ENCODE measurements at places on chromosomes 6 and 20.
A peak's percentile ranks its signal among the peaks of the same experiment; 100 is the strongest.

DNA sequence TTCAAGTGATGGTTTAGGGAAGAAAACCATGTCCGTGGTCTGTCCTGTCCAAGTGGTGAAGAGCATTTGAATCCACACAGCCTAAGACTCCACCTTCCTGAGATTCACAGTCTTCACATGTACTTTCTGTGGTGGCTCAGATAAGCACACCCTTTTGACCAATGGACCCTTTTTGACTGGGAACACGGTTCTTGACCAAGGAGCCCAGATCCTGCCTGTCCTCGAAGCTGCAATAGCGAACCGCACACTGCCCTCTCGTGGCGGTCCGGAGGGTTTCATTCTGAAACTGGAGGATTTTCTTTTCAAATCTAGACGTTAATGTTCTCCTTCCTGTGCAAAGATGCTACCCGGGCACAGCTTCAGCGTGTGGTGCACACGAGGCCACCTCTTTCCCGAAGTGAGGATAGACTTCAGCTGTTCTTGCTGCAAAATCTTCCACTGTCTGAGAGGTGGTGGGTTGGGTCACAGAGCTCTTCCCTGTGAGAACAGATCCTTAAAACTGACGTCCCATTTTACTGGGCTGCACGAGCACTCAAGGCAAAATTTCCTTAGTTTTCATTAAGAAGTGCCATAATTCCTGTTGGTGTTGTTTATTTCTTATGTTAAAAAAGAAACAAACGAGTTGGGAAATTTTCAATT lies 90.5 kb downstream of the SYNJ2 start:
- peak; percentile 51 for DNase-seq

DNA sequence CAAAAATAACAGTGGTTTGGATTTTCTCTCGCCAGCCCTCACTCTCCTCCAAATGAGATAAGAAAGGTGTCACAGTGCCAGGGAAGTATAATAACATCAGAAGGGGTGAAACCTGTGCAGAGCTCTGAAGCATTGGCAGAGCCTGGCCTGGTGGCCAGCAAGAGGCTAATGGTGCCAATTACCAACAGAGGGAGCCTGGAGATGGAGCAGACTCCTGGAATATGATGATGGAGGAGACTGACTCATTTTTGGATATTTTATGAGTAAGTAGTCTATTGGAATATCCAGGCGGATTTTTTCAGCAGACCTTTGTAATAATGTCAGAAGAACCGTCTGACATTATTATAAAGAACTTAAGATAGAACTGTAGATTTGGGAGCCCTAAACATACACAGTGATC lies 442.6 kb upstream of the MARCKS start:
- no peak for DNase-seq

DNA sequence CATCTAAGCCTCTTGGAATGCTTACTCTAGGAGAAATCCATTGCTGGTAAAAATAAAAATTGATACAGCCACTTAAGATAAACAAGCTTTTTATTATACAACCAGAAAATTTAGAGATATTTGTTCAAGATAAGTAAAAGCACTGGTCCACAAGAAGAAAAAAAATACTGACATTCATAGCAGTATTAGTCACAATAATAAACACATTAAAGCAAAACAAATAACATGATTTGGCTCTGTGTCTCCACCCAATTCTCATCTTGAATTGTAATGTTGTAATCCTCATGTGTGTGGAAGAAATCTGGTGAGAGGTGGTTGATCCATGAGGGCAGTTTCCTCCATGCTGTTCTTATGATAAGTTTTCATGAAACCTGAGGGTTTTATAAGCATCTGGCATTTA lies 1093.5 kb upstream of the ADGRB3 start:
- no peak for DNase-seq

- DNase-seq: no peak
Observed at GRCh38 chr6:14380086-14380820, 262.7 kb downstream of the CD83 start.

DNA sequence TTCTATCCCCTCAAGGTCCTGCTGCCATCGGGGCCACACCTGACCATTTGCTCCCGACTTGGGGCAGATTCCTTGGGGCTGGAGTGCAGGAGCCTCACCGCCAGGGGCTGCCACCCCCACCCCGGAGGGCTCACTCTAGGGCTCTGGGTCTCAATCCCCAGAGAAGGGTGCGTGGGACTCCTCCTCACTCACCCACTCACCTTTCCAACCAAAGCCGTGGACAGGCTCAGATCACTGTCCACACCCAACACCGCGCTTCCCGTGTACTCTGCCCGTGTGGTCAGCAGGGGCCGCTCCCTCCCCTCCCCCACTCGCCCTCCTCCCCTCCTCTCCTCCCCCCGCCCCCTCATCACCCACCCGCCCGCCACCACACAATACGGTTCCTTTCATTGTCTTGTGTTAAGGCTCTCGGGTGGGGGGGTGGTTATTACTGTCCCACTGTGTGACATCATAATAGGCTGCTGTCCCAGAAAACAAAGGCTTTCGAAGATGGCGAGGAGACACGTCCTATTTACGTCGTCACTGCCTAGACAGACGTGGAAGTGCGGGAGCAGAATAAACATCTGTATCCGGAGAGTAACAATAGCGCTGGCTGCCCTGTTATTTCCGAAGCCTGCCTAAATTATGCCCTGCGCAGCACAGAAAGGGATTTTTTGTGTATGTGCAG lies 85.8 kb downstream of the YTHDF1 start:
- DNase-seq: no peak

DNA sequence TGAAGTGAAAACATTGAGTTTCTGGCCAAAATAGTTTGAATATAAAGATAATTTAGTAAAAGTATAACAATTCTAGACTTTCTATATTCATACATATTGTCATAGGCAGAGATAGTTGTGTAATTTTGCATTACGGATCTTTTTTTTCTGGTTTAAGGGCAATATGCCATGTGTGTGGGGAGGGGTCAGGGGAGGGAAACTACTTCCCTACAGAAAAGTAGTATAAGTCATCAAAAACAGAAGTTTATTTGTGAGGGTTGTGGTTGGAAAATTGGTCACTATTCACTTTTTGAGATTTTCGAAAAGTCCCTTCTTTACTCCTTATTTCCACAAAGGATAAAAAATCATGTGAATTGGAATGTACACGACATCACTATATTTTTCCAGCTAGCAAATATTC lies 288.2 kb upstream of the PREP start:
- no peak for DNase-seq

DNA sequence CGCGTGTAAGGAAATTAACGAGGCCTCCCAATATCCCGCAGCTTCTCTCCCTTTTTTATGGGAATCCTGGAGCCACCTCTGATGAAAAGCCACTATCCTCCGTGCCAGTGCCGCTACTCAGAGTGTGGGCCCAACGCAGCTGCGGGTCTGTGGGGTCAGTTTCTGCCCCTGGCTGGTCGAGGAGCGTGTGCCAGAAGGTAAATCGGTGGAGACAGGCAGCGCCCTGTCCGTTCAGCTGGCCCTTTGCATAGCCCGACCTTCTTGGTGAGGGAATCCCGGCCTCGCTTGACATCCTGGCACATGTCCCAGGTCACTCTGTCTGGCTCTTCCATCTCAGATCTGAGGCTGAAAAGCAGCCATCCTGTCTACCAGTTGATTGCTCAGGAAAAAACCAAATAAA lies 4.6 kb downstream of the THBS2 start:
- no peak for DNase-seq

GRCh38 chr6:160303806-160304205 lies 44.4 kb upstream of the SLC22A3 start:
- DNase-seq: no peak

GRCh38 chr6:73738367-73739028 lies 42.5 kb downstream of the CD109 start:
- DNase-seq: no peak

- no peak for DNase-seq
Observed at GRCh38 chr20:3818155-3819151, 1.9 kb upstream of the AP5S1 start.

DNA sequence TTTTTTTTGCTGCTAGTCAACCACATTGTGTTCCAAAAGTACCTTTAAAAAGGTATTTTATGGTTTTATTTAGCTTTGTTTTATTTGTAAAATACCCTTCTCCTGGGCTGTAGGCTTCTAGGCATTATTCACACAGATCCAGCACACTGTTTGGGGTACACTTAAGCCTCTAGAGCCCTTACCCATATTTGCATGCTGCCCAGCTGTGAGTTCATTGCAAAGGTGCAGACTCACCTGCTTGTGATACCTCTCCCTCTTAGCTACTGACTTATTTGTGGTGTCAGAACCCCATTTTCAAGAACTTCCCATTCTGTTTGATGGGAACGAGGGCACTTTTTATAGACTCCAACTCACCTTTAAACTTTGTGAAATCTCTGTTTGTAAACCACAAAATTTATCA lies 69.8 kb downstream of the RIN2 start:
- no peak for DNase-seq

GRCh38 chr20:31587545-31588389 lies 17.3 kb upstream of the ID1 start:
- DNase-seq: no peak

GRCh38 chr20:62133051-62133845 lies 9.9 kb downstream of the PSMA7 start:
- DNase-seq: no peak

DNA sequence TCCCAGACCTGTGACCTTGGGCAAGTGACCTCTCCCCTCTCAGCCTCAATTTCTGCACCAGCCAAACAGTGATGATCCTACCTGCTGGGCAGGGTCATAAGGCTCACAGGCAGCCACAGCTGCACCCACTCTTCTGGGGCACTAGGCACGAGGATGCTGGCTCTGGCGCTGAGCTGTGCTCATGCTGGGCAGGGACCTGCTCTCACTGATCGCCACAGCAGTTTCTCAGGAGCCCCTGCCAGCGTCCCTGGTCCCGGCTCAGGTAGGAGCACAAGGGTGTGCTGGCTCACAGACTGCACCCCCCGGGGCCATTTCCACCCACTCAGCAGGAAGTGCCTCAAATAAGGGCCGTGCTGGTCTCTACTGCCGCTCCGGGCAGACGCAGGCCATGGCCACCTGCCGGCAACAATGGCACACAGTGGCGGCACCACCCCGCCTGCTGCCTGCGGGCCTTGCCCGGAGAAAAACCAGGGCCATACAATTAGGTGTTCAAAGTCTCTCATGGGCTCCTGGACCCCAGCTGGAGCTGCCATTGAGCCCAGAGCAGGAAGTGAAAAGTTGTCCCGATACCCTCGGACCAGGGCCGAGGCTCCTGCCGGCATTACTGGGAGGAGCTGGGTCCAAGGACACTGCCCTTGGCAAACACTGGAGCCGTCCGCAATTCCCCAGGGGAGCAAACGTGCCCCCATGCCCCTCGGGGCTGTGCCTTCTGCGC lies 4.6 kb upstream of the CABLES2 start:
- no peak for DNase-seq

DNA sequence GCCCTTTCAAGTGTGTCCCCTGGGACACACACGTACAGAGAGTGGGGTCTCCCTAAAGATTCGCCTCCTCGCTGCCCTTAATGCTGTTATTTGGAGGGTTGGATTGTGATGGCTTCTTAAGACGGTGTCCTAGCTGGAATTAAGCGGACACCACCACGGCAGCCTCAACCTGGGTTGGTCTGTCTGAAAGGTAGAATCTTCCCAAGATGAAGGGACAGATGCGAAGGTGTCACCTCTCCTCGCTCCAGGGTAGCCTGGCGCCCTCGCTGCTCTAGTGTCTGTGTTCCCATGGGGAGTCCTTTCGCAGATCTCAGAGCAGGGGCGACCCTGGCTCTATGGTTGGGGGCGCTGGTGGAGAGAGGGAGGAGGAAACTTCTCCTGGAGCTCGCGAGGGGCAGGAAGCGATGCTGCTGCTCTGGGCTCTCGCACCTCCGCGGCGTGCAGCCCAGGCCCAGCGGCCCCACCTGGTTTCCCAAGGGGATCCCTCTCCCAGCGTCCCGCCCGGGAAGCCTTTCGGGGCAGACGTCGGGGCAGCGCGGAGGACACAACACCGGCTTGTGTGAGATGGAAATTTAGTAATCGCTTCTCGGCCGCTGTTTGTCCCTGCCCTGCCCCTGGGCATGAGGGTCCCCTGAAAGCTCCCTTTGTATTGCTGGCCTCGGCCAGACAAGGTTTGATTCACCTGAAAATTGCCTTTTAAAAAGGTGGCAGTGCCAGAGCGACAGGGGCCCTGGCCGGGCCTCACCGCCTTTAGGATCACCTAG lies 1.7 kb downstream of the RSPO3 start:
- DNase-seq: no peak

- DNase-seq: no peak
Observed at GRCh38 chr20:34311118-34312023, 8.2 kb upstream of the AHCY start.

DNA sequence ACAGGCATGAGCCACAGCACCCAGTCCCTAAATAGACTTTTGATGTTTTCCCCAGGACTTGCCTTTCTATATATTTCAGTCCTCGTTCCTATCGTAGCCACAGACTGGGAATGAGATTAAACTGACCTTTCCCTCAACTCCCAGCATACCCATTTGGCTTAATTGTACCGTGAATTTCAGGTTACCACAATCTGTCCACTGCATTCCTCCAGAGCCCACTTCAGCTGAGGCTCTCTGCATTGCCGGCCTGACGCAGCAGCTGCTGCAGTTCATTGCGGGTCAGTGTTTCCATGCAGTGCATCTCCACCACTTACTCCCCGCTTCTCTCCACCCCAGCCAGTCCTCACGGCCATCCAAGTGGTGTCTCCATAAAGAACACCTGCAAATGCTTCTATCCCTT lies 103.1 kb upstream of the RIN2 start:
- no peak for DNase-seq

- no peak for DNase-seq
Observed at GRCh38 chr6:31576897-31577578, 1.7 kb downstream of the TNF start.

- no peak for DNase-seq
Observed at GRCh38 chr6:141541581-141542324, 591.0 kb upstream of the GJE1 start.

GRCh38 chr6:167993169-167993568 lies 4.3 kb upstream of the KIF25 start:
- no peak for DNase-seq

DNA sequence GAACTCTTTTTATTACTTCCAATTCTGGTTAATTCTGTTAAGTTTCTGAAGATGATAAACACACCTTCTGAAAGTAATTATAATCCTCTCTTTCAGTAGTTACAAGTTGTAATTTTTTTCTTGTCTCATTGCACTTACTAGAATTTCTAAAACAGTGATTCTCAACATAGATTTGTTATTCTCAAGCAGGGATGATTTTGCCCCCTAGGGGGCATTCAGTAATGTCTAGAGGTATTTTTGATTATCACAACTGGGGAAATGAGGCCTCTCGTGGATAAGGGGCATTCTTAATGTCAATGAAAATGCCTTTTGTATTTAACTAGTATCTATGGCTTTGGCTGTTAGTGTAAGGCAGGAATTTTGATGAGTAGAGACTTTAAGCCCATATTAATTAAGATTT lies 39.4 kb upstream of the MAFB start:
- no peak for DNase-seq

DNA sequence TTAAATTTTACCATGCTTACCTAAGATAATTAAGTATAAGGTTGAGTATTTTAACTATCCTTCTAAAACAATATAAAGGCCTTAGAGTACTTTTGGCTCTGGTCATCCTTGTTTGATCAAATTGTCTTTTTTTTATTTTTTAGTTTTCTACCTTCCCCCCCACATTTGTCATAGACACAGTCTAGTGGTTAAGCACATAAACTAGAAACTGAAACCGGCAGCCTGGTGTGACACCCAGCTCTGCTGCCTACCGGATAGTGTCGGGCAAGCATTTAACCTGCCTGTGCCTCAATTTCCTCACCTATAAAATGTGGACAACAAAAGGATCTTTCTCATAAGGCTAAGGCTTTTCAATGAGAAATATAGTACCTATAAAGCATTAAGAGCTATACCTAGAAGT lies 21.6 kb upstream of the TULP4 start:
- peak; percentile 17 for DNase-seq

GRCh38 chr6:81890846-81891245 lies 138.4 kb upstream of the TENT5A start:
- DNase-seq: no peak
